ENCODE measurements at places on chromosomes 4 and X.

DNA sequence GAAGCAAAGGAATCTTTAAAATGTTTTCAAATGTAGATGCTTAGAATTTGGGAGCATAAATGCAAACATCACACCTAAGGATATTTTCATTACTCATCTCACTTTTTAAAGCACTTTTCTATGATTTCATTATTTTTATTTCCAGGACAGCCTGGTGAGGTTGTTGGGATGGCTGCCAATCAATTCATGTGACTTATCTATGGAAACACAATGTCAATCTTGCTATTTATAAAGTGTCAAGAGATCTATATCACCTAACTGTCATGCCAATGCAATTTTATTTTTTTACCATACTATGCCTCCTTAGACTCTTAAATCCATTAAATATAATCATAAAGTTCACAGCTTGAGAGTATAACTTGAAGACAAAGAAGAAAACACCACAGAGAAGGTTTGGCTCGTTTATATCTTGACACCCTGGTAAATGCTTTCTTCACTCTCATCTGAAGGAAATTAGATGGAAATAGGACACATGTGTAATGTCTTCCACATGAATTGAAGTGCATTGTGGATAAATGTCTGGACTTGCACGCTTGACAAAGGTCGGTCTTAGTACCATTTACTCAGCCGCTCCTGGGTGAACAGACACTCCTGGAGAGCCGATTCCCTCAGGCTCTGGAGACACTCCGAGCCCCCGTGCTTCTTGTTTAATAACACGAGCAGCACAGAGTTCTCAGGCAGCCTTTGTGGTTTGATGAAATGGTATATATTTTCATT, 425.7 kb upstream of the FAT1 start:
- no peak for DNase-seq

DNA sequence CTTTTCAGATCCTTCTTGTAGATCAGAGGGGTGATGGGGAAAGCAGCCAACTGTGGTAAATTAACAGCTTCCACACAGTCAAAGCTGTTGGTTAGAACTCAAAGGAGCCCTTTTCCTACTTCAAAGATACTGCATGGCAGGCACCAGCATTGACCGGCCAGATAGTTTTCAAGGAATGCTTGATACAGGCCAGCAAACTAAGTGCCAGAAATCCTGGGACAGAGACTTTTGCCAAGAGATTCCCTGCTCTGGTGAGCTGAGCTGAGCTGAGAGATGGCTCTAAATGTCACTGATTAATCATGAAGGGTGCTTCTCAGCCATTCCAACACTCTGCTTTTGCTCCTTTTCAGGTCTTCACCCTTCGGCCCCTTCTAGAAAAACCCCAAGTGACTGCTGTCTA, 131.6 kb upstream of the MED14 start:
- DNase-seq: no peak

- no peak for DNase-seq
Measured at GRCh38 chrX:33908074-33908473, 224.0 kb downstream of the FAM47A start.

DNA sequence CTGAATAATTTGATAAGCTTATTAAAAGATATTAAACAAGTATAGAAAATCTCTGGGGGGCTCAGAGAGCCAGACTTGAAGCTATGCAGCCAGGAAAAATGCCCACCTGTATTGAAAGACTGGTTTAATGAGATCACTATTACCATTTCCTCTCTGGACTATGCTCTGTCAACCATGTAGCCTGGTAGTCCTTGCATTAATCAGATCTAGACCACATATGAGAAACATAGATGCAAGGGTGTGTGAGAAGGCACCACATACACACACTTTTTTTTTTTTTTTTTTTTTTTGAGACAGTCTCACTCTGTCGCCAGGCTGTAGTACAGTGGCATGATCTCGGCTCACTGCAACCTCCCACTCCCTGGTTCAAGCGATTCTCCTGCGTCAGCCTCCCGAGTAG, 75.9 kb upstream of the ATP8A1 start:
- DNase-seq: no peak

DNA sequence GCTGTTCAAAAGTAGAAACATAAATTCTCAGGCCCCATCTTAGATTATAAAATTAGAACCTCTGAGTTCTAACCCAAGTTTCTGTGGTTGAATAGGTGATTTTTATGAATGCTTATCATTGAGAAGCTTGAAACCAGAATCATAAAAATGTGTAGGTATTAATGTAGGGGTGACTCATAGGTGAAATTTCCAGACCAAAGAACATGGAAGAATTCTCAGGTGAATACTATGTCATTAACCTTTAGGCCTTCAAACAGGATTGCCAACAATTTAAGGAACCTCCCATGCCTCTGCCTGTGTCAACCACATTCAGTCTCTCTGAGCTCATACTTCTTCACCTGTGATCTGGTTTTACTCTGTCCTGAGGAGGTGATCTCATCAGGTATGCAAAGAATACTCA, 177.8 kb downstream of the NPFFR2 start:
- DNase-seq: peak; percentile 41

DNA sequence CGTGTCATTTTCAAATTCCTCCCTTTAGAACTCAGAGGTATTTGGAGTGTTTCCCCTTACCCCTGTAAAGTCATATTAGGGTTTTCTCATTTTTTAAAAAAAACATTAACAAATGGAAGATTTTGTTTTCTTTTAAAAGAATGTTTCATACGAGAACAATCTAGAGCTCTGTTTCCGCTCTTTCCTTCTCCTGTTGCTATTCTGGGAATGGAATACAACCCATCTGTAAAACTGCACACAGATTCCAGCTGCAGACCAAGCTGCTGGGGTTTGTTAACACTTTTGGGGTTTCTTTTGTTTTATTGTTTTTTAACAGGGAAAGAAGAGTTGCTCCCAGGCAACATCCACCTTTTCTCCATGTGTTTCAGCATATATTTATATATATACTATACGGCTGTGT, 61.3 kb downstream of the HCCS start:
- no peak for DNase-seq

- no peak for DNase-seq
Measured at GRCh38 chr4:42816189-42816879, 76.2 kb upstream of the GRXCR1 start.

DNA sequence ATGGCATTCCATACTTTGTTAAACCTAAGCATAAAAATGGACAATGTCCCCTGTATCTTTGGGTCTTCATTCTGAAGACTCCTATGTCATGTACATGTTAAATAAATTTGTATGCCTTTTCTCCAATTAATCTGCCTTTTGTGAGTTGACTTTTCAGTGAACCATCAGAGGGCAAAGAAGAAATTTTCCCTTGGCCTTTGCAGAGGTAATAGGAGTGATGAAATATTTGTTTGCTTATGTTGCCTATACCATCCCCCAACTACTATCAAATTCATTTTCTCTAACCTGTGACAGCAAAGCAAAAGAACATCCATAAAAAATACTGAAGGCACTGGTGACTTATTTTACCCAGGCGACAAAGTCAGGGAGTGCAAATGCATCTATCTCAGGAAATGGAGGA, 18.2 kb downstream of the NAAA start:
- no peak for DNase-seq

GRCh38 chr4:13522282-13523104, 21.8 kb downstream of the NKX3-2 start:
- DNase-seq: no peak

DNA sequence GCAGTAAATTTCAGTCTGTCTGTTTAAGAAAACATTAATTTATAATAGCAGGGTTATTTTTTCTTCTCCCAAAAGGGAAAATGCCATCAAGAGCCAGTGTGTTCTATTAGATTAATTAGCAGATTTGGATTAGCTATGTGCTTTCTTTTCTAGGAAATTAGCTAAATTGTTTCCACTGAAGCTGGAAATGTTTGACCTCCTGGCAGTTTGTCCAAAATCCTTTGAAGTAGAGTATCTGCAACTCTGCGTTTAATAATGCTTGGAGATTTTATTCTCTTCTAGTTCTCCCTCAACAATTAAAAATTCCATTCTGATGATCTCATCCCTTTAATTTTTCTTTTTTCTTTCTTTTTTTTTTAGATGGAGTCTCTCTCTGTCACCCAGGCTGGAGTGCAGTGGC, 27.1 kb upstream of the HOPX start:
- DNase-seq: no peak

- DNase-seq: no peak
Measured at GRCh38 chr4:140944572-140944971, 188.4 kb upstream of the TBC1D9 start.

- DNase-seq: no peak
Measured at GRCh38 chr4:123412091-123412505, 15.5 kb downstream of the SPRY1 start.

DNA sequence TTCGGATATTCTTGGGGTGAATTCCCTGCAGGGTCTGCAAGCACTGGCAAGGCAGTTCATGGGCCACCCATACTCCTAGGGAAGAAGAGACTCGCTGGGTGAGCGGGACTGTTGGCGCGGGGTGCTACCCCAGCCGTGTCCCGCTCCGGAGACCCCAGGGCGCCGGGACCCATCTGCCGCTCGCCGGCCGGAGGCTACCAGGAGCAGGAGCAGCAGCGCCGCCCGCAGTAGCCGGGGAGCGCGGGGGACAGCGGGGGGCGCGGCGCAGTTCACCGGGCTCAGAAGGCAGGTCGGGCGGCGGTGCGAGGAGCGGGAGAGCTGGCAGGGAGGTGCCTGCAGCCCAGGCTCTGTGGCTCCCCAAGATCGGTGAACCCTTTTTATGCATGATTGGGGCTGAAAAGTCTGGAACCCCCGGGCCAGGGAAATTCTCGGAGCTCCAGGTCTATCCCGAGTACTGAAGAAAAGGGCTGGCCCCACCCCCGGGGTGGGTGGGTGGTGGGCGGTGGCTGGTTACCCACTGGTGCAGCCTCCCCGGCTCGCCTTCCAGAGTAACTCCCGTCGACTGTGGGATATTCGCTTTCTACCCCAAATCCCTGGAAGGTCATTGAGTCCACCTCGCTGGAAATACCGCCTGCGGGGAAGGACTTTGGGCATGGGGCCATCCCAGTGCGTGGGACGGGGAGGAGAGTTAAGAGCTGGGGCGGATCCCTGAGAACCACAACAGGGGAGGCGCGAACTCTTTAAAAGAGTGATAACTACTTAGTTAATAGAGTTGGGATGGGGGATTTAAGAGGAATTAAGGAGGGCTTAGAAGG, 37.6 kb downstream of the PF4 start:
- no peak for DNase-seq

GRCh38 chr4:118972167-118972566, 83.5 kb downstream of the SYNPO2 start:
- no peak for DNase-seq

- DNase-seq: no peak
Measured at GRCh38 chr4:59518005-59518823, 1681.9 kb upstream of the ADGRL3 start.

DNA sequence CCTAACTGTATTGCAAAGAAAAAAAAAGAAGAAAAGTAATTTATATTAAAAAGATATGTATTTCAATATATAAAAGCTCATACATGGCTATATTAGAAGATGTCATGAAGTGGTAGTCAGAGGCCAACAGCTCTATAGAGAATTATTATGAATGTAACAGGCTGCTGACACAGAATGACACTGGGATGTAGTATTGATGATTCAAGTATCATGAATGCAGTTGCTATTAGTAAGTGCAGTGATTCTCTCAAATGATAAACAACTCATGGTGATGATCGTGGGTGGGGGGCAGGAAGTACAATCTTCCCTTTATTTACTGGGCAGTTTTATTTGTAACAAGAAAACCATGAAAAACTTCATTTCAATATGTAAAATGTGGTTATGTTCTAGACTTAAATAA, 124.6 kb downstream of the COL4A6 start:
- DNase-seq: no peak

- DNase-seq: no peak
Measured at GRCh38 chr4:55854129-55854528, 681 bp downstream of the EXOC1 start.

DNA sequence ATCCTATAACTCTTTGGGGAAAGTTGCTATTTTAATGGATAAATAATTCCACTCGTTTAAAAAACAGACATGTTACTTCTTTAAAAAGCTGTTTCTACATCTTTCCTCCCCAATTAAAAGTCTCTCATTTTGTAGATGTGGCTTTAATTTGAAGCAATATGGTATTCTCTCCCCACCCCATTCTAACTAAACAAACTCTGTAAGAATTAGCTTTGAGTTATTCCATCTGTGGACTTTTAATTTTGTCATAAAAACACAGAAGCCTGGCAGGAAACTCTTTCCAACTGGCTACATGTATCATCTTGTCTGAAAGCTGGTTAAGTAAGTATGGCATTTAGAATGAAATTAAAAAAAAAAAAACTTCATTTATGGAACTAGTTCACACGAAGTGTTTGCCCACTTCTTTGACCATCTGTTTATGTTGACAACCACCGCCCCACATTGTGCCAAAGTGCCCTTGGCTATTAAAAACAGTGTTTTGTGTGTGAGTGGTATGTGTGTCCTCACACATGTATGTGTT, 140.3 kb downstream of the NAA11 start:
- no peak for DNase-seq

DNA sequence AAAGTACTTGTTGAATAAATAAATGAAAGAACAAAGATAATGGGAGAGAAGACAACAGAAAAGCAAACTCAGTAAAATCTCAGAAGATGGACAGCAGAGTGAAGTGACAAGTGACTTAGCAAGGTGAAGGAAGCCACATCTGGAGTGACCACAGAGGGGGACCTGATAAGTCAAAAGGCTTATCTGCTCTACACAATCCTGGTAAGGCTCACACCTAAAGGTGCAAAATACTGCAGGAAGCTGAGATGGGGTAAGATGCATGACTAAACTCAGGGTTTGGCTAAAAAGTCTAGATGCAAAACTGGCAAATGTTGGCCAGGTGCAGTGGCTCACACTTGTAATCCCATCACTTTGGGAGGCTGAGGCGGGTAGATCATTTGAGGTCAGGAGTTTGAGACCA, 22.2 kb downstream of the TRMT2B start:
- no peak for DNase-seq

DNA sequence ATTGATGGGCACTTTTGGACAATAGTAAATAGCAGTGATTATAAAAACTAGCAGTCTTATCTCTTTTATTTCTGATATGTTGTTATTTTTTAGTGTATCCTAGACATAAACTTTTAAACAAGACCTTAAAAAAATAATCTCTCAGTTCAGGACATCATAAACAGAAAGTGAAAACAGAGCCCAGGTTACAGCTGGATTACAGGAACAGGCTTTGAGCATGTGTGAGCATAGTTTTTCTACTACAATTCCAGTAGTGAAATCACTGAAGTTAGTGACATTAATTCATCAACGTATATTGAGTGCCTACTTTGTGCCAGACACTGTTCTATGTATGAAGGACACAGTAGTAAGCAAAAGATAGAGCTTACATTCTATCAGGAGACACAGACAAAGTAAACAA, 16.9 kb downstream of the TRIM75 start:
- no peak for DNase-seq
